ENCODE measurements at places on chromosomes 1 and 21.

GRCh38 chr1:16006552-16007485 is 2.8 kb downstream of the SRARP start:
- DNase-seq: no peak

- DNase-seq: no peak
These were observed 473.3 kb upstream of the PLXNA2 start for GRCh38 chr1:208717525-208717924.

DNA sequence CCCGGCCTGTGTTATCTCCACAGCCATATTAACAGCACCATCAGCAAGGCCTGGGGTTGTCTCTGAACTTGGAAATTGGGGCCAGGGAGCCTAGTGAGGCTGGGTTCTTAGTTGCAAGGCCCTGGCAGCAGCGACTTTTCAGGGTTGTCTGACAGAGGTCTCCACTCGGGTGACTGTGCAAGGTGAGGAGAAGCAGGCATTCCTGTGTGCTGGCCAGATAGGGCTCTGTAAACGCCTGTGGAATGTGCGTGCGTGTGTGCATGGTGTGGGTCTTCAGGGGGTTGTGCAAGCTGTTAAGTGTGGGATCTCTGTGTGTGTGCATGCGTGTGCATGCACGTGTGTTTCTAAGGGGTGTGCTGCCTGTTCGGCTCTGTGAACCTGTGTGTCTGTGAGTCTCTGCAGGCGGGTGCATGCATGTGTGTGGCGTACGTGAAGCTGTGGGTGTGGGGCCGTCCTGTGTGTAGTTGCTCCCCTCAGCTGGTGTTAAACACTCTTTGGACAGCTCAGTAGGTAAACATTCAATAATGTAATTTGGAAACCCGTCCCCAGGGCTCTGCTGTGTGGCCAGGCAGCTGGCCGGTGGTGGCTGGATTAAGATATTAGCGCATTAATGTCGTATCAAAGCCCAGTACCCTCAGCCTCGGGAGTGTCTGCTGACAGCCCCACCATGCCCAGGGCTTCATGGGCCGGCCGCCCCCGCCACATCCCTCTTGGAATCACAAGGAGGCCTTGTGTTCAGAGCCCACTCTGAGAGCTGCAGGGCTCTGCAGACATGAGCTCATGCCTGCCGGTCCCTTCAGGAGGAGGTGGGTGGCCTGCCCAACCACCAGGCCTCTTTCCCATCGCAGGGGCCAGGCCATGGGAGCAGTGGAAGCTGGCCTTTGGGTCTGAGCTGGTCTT is 189.9 kb downstream of the FOXD2 start:
- no peak for DNase-seq

DNA sequence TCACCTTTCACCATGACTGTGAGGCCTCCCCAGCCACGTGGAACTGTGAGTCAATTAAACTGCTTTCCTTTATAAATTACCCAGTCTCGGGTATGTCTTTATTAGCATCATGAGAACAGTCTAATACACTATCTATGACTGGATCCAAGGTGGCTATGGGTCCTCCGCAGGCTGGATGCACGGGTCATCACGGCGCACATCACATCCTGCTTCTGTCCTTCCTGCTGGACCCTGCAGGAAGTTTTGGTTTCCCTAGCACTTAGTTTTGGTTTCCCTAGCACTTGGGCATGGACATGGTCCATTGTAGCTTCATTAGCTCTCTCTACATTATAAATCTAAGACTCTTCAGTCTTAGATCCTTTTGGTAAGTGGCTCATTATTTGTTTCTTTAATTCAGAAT is 14.2 kb upstream of the PHC2 start:
- no peak for DNase-seq

DNA sequence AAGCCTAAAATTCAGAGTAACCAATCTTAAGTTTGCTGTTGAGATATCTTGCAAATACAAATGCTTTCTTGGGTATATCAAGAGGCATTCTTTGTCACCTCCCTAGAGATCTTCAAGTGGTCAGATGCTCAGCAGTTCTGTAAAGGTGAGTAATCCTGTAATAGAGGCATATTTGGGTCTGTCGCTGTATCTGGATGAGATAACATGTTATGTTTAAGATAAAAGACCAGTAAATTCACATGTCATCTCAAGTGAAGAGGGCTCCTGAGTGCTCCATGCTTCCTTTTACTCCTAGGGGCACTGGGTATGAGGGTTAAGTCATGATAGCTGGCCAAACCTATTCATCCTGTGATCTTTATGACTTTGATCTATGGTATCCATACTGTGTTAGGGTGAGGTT is 7.5 kb downstream of the CR2 start:
- DNase-seq: no peak

- DNase-seq: no peak
These were observed 391.2 kb downstream of the DISC1 start for GRCh38 chr1:232017759-232018158.

DNA sequence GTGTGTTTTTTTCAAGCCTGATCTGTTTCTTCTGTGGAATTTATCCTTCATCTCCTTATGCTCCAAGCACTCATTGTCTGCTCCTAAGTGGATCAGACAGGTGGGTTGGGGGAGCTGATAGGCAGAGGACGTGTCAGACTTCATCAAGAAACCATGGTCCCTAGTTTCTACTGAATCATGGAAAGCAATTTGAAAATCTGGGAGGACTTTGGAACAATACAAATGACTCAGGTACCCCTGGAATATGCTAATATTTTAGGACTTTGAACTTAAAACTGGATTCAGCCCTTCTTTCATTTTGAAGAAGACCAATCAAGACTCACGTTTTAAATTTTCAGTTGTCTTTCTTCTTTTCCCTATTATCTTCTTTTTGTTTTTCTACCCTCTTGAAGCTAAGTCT is 7.7 kb downstream of the ABCG1 start:
- DNase-seq: no peak

- DNase-seq: no peak
These were observed 1.5 kb upstream of the PALMD start for GRCh38 chr1:99644279-99645004.

DNA sequence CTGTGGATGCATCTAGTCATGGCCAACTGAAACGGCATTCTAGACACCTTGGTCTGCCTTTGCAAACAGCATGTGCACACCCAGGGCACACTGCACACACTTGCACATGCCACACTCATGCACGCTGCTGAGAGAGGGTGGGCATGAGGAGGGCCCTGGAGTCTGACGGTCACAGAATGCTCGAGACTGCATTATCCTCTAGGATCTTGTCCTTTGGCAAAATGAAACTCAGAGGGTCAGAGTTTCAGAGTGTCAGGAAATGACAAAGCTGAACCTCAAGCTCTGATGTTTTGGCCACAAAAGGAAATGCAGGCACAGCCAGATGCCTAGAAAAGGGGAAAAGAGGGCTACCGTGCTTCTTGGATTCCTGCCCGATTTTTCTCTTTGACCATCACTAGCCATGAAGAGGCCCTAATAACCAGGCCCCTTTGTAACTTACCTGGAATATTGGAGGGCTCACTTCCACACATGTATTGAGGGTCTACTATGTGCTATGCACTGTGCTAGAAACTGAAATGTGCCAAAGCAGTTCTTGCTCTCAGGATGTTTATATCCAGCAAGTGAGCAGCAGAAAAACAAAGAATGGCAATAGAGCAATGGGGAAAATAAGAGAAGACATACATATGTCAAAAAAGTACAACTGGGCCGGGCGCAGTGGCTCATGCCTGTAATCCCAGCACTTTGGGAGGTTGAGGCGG is 65.4 kb downstream of the TOMM20 start:
- no peak for DNase-seq

GRCh38 chr1:182229921-182230491 is 161.6 kb downstream of the GLUL start:
- no peak for DNase-seq

- DNase-seq: peak; percentile 33
These were observed 749 bp upstream of the PEX11B start for GRCh38 chr1:145918992-145919939.

DNA sequence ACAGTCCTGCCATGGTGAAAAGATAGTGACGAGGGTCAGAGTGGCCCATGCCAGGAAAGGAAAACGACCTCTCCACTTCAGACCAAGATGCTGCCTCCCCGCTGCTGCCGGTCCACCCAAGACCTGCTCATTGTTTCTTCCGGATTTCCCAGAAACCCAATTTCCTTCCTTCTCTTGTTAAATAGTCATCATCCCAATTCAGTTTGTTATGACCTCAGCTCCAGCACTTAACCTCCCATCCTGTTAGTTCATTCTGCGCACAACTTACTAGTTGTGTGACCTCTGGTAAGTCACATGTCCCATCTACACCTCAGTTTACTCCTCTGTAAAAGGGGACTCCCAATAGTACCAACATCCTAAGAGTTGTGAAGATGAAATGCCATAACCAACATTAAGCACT is 29.9 kb upstream of the PPP1R15B start:
- DNase-seq: no peak

- no peak for DNase-seq
These were observed 10.5 kb downstream of the EVI5 start for GRCh38 chr1:92774407-92774806.

DNA sequence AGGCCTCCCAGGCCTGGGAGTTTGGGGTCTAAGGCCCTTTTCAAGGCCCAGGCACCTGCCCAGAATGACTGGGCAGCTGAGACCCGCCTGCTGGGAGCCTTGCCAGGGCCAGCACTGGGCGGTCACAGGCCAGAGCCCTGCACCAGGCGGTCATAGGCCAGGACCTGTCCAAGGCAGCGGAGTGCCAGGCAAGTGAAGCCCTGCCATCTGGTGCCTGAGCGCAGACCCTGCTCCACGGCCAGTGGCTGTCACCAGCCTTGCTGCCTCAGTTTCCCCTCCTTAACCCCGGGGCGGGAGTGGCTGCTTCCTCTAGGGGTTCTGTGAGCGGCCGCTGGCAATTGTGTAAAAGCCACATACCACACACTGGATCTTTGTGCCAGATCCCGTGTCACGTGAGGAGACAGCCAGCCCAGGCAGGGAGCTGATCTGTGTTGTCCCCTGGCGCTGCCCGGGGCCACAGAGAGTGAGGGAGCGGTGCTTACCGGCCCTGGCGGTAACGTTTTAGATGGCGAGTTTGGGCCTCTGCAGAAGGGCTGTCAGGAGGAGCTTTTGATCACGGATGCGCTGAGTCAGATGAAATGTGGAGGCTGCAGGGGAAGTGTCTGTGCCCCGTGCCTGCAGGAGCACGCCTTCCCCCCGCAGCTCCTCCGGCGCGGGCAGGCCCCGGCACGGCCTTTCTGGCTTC is 4.6 kb downstream of the COL18A1 start:
- no peak for DNase-seq

DNA sequence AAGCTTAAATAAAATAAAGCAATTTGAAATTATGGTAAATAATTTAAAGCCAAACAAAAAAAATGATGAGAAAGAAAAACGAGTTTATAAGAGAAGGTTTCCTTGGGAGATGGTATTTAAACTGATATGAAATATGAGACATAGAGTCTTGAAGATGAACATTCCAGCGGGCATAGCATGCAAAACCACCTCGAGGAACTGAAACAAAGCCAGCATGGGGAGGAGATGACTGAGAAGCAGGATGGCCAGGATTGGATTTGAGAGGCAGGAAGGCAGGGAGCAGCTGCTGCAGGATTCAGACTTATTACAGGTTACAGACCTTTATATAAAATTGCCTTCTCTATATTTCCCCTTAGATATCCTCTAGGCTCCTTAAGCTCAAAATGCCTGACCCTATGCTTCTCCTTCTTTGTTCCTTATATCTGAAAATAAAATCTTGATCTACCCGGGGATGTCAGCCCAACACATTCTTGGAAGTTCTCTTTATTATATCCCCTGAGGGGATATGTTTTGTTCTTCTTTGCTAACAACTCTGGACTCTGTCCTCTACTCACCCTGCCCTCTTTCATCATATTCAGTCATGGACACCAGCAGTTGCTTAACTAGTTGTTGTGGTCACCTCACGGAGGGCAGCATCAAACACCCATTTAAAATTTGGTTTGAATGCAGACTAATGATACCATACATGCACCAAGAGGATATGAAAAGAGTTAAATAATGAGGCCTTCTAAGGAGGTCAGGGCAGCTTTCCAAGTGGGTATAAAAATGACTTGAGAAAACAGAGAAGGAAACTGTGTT is 719.1 kb upstream of the B3GALT2 start:
- no peak for DNase-seq

GRCh38 chr1:175380521-175381300 is 188.1 kb upstream of the KIAA0040 start:
- no peak for DNase-seq

GRCh38 chr1:160630523-160631451 is 16.1 kb downstream of the SLAMF1 start:
- no peak for DNase-seq

DNA sequence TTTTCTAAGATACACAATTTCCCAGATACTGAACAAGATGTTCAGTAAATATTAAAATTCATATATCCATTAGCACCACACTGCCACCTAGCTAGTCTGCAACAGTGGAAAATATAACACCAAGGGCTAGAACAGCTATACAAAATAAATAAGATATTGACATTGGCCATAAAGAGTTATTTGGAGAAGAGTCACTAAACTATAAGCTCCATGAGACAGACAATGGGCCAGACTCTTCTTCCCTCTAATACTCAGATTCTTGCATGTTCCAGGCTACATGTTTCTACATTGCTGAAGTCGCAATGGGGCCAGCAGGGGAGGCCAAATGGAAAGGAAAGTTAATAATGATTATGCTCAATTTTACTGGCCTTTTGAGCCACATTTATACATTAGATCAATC is 21.5 kb downstream of the SPATA6 start:
- DNase-seq: no peak

DNA sequence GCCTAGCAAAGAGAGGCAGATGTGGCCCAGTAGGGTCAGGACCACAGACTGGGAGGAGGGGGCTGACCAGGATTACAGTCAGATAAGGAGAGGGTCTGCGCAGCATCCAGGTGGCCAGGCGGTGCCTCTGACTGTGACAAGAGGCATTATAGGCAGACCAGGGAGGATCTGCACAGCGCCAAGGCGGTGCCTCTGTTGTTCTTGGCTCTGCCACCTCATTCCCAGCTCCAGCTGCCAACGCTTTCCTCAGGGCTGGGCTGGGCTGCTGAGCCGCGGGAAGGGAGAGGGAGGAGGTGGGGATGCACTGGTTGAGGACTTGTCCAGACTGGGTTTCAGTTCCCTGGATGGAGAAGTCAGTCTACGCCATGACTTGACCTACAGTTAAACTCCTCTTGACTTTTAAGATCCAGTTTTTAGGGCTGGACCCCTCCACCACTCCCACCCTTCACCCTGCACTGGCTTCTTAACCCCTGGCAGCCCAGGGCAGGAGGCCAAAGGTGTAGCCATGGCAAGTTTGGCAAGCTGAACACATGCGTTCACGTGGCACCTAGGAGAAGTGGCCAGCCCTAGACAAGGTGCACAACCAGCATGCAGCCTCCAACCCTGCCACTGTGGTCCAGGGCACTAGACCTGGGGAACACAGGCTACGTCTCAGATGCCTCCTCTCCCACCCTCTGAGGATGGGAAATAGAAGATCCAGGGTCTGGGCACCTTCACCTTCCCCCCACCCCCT is 4.5 kb upstream of the CRABP2 start:
- peak; percentile 62 for DNase-seq

GRCh38 chr1:242239398-242239797 is 240.5 kb upstream of the MAP1LC3C start:
- DNase-seq: no peak

GRCh38 chr21:35234725-35235124 is 185.6 kb upstream of the RUNX1 start:
- DNase-seq: no peak

Data from frontal cortex (tissue), 4 donors.